ENCODE measurements at places on chromosomes 4 and X.

DNA sequence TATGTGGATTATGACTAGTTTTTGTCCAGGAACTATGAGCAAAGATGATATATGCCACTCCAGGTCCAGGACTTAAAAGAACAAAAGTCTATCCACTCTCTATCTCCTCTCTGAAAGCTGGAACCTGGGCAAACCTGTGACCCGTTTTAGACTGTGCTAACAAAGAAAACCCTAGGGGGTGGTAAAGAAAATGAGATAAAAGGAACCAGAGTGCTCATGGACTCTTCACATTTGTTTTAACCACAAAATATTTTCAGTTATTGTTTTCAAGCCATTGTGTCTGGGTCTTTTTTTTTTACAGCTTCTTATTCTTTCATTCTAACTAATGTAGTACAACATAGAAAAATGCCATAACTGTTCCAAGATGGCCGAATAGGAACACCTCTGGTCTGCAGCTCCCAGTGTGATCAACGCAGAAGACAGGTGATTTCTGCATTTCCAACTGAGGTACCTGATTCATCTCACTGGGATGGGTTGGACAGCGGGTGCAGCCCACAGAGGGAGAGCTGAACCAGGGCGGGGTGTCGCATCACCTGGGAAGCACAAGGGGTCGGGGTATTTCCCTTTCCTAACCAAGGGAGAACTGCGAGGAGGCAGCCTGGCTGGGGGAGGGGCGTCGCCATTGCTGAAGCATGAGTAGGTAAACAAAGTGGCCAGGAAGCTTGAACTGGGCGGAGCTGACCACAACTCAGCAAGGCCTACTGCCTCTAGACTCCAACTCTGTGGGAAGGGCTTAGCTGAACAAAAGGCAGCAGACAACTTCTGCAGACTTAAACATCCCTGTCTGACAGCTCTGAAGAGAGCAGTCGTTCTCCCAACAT, 45.1 kb downstream of the CHM start:
- ATAC-seq: no peak

DNA sequence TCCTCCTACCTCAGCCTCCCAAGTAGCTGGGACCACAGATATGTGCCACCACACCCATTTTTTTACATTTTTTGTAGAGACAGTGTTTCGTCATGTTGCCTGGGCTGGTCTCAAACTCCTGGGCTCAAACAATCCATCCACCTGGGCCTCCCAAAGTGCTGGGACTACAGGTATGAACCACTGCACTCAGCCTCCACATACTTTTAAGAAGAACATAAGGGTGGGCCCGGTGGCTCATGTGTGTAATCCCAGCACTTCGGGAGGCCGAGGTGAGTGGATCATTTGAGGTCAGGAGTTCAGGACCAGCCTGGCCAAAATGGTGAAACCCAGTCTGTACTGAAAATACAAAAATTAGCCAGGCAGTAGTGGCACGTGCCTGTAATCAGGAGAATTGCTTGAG, 51.5 kb upstream of the MXD4 start:
- no peak for ATAC-seq

GRCh38 chr4:3010577-3010976, 47.2 kb downstream of the GRK4 start:
- no peak for ATAC-seq

DNA sequence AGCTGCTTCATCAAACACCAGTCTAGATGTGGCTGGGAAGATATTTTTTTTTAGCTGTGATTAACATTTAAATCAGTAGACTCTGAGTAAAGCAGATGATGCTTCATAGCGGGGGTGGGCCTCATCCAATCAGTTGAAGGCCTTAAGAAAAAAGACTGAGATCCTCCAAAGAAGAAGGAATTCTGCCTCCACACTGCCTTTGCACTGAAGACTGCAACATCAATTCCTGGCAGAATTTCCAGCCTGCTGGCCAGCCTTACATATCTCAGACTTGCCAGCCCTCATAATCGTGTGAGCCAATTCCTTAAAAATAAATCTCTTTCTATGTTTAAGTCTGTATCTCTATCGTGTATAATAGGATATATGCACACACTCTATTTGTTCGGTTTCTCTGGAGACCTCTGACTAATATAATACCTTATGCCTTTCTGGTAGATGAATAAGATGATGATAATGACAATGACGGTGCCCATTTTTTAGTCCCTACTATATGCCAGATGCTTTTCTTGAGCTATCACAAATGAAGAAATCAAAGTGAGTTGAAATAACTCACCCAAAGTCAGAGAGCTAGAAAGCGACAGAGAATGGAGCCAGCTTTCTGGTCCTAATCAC, 66.1 kb upstream of the SOD3 start:
- ATAC-seq: no peak

- no peak for ATAC-seq
Measured at GRCh38 chr4:99043346-99043745, 45.2 kb downstream of the ADH5 start.

- ATAC-seq: no peak
Measured at GRCh38 chrX:9825966-9826365, 39.7 kb downstream of the SHROOM2 start.

DNA sequence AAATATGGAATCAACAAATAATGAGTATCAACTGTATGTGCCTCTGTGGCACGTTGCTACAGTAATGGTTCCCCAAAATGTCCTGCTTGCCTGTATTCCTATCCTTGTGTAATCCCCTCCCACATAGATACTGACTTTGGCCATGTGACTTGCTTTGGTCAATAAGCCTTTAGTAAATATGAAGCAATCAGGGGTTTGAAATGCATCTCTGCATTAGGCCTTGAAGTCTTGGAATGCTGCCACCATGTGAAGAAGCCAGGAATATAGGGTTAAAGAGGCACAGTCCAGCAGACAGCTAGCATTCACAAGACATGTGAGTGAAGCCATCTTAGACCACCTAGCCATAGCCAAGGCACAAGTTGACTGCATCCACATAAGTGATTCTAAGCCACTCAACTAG, 190.9 kb downstream of the GABRB1 start:
- ATAC-seq: no peak

DNA sequence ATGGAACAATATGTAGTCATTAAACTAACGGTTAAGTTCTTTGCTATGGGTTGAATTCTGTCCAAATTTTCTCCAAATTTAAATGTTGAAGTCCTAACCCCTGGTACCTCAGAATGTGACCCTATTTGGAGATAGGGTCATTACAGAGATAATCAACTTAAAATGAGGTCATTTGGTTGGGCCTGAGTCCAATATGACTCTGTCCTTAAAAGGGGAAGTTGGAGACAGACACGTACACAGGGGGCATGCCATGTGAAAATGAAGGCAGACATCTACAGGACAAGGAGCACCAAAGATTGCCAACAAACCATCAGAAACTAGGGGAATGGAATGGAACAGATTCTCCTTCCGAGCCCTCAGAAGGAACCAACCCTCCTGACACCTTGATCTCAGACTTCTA, 492.0 kb upstream of the FTHL17 start:
- no peak for ATAC-seq

All from stimulated activated memory B cell treated with anti-CD40 and anti-IgM and Interleukin-4, amounts not matched to agents 10 μg/mL and 1 μg/mL and 100 μg/mL, for 72 hours (primary cell).